ENCODE measurements at places on chromosomes 7 and 10.

DNA sequence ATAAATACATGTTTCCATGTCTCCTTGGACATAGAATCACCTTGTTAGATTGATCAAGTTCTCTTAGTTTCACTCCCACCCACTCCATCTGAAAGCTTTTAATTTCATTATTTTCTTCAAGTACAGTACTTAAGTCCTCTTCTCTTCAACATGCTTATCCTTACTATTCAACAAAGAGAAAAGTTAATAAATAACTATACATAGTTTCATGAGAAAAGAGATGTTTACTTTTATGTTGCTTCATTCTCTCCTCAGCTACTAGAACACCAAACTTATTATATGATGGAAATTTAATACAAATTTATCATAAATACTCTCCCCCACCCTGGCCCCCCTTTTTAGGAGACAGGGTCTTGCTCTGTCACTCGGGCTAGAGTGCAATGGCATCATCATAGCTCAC lies 33.5 kb downstream of the ASZ1 start:
- H3K27me3 ChIP-seq: no peaks in the 10 kb centered on the region
- no peak for DNase-seq
- peaks cover 5% of the 10 kb centered on the region for H3K36me3 ChIP-seq
- H3K4me3 ChIP-seq: no peak overlapping the region

DNA sequence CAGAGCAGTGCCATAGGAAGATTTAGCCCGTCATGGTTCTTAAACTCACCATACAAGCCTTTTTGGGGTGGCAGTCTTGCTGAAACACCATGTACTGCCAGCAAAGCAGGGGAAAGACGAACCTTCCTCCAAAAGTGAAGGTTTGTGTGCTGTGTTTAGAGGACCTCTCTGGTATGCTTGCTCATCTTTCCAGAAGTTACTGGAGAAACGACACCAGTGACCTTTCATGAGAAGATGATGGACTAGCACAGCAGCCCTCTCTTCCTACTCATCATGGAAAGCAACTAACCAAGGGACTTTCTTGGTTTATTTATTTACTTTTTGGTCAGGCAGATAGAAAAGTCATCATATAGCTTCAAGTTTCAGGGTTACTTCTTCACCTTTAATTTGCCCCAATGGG lies 247.4 kb downstream of the PTEN start:
- peaks cover 9% of the 10 kb centered on the region for H3K4me1 ChIP-seq
- no peaks in the 10 kb centered on the region for H3K36me3 ChIP-seq
- H3K27ac ChIP-seq: no peak overlapping the region

DNA sequence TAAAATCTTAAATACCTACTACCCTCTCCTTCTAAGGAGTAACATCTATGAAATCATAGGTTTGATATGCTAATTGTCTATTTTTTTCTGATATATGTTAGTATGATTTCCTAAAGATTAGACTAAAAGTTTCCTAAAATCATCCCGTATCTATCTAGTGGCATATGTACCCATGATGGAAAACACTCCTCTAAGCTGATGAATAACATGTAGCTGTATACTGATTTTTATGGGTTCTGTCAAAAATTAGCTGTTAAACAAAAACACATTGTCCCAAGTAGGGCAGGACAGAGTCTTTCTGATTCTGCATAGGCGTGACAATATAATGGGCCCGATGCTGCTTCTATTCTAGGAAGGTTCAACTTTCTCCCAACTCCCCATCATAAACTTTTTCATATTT lies 79.9 kb downstream of the ADAM22 start:
- no peaks in the 10 kb centered on the region for H3K36me3 ChIP-seq
- H3K4me1 ChIP-seq: no peaks in the 10 kb centered on the region
- no peaks in the 10 kb centered on the region for H3K27me3 ChIP-seq
- no peak overlapping the region for H3K4me3 ChIP-seq

DNA sequence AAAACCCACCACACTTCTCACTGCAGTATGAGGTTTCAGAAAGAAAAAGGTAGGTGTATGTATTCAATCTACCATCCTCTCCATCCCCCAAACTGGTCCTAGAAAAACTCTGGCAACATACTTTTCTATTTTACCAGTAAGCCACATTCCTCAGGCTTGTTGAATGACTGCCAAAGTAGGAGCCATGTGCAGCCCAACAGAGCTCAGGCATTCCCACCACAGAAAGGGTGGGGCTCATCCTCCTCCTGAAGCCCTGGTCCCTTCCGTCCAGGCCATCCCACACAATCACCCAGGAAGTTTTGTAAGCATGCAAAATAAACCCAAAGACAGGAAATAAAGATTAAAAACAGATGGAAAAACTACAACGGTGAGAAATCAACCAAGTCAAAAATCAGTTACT lies 57.2 kb downstream of the MAD1L1 start:
- H3K4me3 ChIP-seq: no peak overlapping the region
- no peaks in the 10 kb centered on the region for H3K27me3 ChIP-seq
- H3K4me1 ChIP-seq: peaks cover 35% of the 10 kb centered on the region

DNA sequence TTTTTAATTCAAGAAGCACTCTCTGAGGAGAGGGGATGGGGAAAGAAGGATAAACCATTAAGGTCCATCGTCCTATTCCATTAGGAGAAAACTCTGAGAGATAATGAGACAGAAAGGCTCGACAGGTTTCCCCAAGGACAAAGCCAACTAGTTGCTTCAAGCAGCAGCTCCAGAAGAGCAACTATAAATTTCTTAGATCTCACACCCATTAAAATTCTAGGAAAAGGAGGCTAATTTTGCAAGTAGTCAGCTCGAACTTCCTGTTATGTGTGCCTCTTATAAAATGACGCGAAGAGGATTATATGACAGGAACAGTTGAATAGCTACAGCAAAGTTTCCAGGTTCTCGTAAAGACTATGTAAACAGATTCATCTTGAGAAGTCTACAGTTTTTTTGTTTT lies 52.0 kb upstream of the ST8SIA6 start:
- no peak for DNase-seq
- peaks cover 2% of the 10 kb centered on the region for H3K27me3 ChIP-seq
- H3K36me3 ChIP-seq: no peaks in the 10 kb centered on the region
- no peak overlapping the region for H3K27ac ChIP-seq
- no peak overlapping the region for H3K4me3 ChIP-seq

GRCh38 chr10:119225083-119225658 lies 17.8 kb downstream of the GRK5 start:
- no peaks in the 10 kb centered on the region for H3K27me3 ChIP-seq
- no peak overlapping the region for H3K27ac ChIP-seq
- H3K36me3 ChIP-seq: no peaks in the 10 kb centered on the region
- DNase-seq: no peak
- no peak overlapping the region for H3K4me3 ChIP-seq

DNA sequence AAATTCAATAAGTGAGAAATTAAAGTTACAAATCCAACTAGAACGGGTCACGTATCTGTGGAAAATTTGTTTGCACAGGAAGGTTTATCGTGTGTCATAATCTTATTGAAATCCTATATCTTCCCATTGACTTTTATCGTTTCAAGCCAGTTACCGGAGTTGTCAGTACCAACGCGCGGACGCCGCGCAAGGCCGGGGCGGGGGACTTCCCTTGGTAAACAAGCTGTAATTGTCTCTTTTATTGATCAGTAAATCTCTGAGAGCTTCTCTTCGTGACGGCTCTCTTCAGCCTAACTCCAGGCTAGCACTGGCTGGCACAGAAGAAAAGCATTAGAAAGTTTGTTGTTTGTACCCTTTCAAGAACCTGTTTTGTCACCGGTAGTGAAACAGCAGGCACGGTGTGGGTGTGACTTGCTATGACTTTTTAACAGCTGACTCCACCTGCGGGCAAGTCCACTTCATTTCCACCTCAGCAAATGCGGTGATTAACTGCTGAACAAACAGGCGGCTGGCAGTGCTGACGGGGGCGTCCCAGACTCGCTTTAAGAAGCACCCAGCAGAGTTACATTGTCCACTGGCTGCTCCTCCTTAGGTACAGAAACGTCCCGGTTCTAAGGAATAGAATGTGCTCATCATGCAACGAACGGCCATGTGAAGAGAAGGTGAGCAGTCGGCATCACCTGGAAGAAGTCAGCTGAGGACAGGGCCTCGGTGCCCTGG lies 215.8 kb downstream of the MAD1L1 start:
- no peak overlapping the region for H3K4me3 ChIP-seq
- peaks cover 36% of the 10 kb centered on the region for H3K4me1 ChIP-seq
- H3K36me3 ChIP-seq: peaks cover 2% of the 10 kb centered on the region
- DNase-seq: peak; percentile 13
- H3K27ac ChIP-seq: no peak overlapping the region

- peaks cover 7% of the 10 kb centered on the region for H3K36me3 ChIP-seq
- H3K27me3 ChIP-seq: no peaks in the 10 kb centered on the region
- no peak overlapping the region for H3K27ac ChIP-seq
- H3K4me1 ChIP-seq: no peaks in the 10 kb centered on the region
Observed at GRCh38 chr10:97676770-97677581, 10.1 kb downstream of the AVPI1 start.

DNA sequence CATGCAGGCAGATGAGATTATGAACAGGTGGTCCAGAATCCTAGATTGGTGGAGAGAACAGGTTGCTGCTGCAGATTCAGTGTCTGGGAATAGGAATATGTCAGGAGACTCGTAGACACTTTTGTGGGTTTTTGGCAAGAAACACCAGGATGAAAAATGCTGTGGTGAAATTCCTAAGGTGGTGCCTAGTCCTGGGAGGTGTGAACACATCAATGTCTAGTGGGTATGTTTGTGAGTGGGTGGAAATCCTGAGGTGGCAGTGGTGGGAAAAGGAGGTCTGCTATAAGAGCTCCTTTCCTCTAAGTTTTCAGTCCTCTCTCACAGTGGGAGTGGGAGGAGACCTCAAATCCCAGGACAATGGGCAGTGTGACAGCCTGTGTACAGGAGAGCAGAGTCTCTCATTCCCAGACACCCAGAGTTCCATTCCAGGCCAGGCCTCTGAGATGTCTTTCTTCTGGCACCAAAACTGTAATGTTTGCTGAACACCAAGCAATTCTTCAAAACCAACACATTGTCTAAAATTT lies 5.1 kb downstream of the ERV3-1 start:
- no peak overlapping the region for H3K4me3 ChIP-seq
- H3K27ac ChIP-seq: no peak overlapping the region

DNA sequence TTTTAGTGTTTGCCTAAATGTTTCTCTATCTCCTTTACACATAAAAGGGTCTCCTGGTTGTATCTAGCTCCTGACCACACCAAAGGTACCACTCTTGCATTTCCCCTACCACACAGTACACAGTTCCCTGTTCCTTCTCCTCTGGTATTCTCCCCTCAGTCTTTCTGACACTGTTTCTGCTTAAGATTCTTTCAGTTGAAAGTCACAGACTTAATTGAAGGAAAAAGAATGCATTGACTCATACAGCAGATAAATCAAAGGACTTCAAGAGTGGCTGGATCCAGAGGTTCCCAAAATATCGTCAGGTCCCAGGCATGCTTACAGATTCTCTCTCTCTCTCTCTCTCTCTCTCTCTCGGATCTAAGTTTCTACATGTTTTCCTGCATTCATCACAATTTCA lies 185.6 kb upstream of the LRGUK start:
- H3K36me3 ChIP-seq: peaks cover 5% of the 10 kb centered on the region
- no peaks in the 10 kb centered on the region for H3K27me3 ChIP-seq
- H3K27ac ChIP-seq: no peak overlapping the region
- no peak for DNase-seq

DNA sequence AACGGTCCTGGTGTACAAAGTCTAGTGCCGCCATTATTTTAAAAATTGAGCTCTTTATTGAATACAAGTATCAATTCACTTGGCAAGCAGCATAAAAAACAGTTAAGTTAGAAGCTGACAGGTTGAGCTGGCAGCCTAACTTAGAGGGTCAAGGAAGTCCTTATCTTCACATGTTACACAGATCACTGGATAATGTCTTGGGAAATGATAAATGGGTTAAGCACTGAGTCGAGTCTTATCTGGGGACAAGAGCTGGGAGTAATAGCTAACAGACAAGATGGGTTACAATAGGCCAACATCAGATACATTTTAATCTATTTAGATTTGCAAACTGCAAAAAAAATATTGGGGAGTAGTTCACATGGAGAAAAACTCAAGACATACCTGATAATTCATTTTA lies 34.2 kb downstream of the SLC18A2 start:
- no peak for DNase-seq
- H3K27ac ChIP-seq: no peak overlapping the region
- no peaks in the 10 kb centered on the region for H3K27me3 ChIP-seq
- peaks cover 1% of the 10 kb centered on the region for H3K36me3 ChIP-seq
- peaks cover 18% of the 10 kb centered on the region for H3K4me1 ChIP-seq
- no peak overlapping the region for H3K4me3 ChIP-seq

DNA sequence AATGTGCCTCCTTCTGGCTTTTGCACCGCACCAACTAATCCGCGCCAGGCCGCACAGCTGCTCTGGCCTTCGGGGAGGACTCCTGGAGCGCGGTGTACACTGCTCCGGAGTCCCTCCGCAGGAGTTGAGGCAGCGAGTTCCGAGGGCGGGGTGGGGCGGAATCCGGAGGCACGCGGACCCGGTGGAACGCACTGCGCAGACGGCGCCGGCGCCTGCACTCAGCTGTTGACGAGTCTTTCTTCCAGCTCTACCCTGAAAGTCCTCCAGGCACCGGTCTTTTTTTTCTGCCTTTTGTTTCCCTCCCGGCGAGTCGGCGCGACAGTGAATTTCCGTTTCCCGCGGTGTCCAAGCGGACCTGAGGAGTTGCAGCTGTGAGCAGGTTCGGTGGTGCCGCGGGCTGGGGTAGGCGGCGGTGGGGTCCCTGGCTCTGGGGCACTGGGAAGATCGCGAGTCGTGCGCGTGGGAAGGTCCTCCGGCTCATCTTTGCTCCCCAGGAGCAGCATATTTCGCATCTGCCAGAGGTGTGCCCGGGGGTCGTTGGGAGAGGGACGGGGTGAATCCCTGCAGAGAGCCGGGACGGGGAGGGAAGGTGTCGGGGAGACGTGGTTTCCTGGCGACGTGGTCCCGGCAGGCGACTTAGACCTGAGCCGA lies 44.1 kb downstream of the SFTPD start:
- peaks cover 12% of the 10 kb centered on the region for H3K36me3 ChIP-seq
- H3K27me3 ChIP-seq: peaks cover 18% of the 10 kb centered on the region
- H3K4me3 ChIP-seq: peak overlapping the region; percentile 98
- H3K4me1 ChIP-seq: peaks cover 4% of the 10 kb centered on the region
- H3K27ac ChIP-seq: peak overlapping the region; percentile 94
- DNase-seq: peak; percentile 79

GRCh38 chr10:21516242-21517131 lies 9.0 kb downstream of the SKIDA1 start:
- no peaks in the 10 kb centered on the region for H3K36me3 ChIP-seq
- peaks cover 78% of the 10 kb centered on the region for H3K4me1 ChIP-seq
- peak overlapping the region; percentile 83 for H3K4me3 ChIP-seq

GRCh38 chr10:27723436-27723835 lies 22.2 kb downstream of the MKX start:
- no peaks in the 10 kb centered on the region for H3K36me3 ChIP-seq
- no peak overlapping the region for H3K4me3 ChIP-seq
- H3K27ac ChIP-seq: no peak overlapping the region
- no peaks in the 10 kb centered on the region for H3K4me1 ChIP-seq
- H3K27me3 ChIP-seq: peaks cover 25% of the 10 kb centered on the region

GRCh38 chr7:97024209-97025129 lies at the start of gene DLX5:
Gene DLX5 (minus strand): TSS chr7:97024831. CDS start chr7:97024623, 208 bp downstream.
- peaks cover 7% of the 10 kb centered on the region for H3K36me3 ChIP-seq
- no peak for DNase-seq
- H3K4me3 ChIP-seq: peak within 1 kb of the TSS; percentile 93
- peaks cover 85% of the 10 kb centered on the region for H3K27me3 ChIP-seq
- H3K4me1 ChIP-seq: peaks cover 63% of the 10 kb centered on the region
